ENCODE measurements at places on chromosomes 11 and 22.

DNA sequence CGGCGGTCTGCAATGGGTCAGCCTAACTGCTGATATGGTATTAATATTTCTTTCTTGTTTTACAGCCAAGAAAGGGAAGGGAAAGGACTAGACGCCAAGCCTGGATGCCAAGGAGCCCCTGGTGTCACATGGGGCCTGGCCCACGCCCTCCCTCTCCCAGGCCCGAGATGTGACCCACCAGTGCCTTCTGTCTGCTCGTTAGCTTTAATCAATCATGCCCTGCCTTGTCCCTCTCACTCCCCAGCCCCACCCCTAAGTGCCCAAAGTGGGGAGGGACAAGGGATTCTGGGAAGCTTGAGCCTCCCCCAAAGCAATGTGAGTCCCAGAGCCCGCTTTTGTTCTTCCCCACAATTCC is 1.9 kb downstream of the MDK start:
- DNase-seq, result peak; percentile 16

GRCh38 chr11:113542420-113542819 is 67.2 kb upstream of the DRD2 start:
- DNase-seq, result no peak

- DNase-seq, result no peak
Observed at GRCh38 chr11:330694-331357, 10.2 kb upstream of the IFITM3 start.

GRCh38 chr22:20131597-20131858 is at the start of gene ZDHHC8:
Gene ZDHHC8 (plus strand): TSS chr22:20131804. CDS start chr22:20131948, 144 bp downstream.
- no peak for DNase-seq

GRCh38 chr11:94563848-94564467 is 3.2 kb upstream of the PIWIL4 start:
- no peak for DNase-seq

DNA sequence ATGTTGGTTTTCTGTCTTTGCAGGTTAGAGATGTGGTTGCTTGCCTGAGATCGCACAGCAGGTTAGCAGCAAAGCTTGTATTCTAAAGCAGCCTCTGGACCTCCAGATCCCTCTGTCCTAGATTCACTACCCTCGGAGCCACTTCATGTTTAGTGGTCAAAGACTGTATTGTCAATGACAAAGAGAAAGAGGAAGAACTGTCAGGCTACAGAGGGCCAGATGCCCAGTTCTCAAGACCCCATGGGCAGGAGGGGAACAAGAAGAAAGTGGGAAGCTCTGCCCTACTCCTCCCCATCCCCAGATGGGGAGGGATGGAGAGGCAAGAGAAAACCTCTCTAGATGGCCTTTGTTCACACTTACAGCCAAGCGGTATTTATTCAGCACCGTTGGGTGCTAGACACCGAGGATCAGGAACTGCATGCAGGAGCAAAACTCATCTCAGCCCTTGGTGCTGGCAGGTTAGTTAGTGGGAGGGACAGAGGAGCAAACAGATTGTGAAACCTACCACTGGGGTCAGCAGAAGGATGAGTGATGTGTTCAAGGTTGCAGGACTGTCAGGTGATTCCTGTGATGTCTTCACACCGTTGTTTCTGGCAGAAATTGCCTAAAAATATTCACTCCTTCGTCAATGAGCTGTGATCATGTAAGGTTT is 38.3 kb upstream of the PTPRJ start:
- no peak for DNase-seq

DNA sequence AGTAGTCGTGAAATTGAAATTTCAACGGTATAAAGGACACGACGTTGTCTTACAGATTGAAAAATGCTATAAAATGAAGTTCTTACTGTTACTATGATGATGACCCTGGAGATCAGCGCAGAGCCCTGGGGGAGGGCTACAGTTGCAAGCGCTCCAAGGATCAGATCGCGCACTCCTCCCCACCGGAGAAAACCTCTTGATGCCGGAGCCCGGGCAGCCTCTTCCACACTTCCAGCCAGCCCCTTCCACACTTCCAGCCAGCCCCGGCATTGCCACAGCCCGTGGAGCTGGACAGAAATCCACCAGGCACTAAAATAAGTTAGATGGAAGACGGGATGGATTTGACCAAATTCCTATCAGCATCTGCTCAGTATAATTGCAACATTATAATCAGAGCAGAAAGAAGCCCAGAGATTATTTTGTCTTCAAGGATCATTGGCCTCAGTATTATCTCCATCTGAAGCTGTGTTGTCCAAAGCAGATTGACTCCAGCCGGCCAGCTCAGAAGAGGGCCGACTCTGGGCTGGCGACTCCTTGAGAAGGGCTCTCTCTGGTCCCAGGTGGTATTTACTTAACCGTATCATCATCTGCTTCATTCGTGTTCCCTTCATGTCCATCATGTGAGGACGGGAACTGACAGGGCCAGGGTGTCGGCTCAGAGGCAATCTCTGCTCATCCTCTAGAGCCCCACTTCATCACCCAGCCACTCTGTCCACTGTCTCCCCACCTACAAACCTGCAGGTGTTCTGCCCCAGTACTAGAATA is 777 bp upstream of the MICAL3 start:
- no peak for DNase-seq

- DNase-seq, result no peak
Observed at GRCh38 chr11:69241844-69242243, 52.1 kb upstream of the MYEOV start.
